Activated naive CD8-positive, alpha-beta T cell treated with anti-CD3 and anti-CD28 coated beads for 36 hours (primary cell): ENCODE measurements at places on chromosomes 5 and 9. TPM values are rescaled to one million over a fixed set of nuclear protein-coding genes. Genes with fewer than 3 reads are reported as not detected.

- no peak for DNase-seq
- H3K36me3 ChIP-seq = peaks cover 24% of the 10 kb centered on the region
- peaks cover 4% of the 10 kb centered on the region for H3K4me1 ChIP-seq
- H3K4me3 ChIP-seq = no peak overlapping the region
Measured at GRCh38 chr5:150394131-150394530, 18.6 kb downstream of the CD74 start.

- H3K4me1 ChIP-seq = no peaks in the 10 kb centered on the region
- no peak for DNase-seq
- H3K27me3 ChIP-seq = no peaks in the 10 kb centered on the region
Measured at GRCh38 chr5:83000428-83000827, 76.8 kb downstream of the TMEM167A start.

DNA sequence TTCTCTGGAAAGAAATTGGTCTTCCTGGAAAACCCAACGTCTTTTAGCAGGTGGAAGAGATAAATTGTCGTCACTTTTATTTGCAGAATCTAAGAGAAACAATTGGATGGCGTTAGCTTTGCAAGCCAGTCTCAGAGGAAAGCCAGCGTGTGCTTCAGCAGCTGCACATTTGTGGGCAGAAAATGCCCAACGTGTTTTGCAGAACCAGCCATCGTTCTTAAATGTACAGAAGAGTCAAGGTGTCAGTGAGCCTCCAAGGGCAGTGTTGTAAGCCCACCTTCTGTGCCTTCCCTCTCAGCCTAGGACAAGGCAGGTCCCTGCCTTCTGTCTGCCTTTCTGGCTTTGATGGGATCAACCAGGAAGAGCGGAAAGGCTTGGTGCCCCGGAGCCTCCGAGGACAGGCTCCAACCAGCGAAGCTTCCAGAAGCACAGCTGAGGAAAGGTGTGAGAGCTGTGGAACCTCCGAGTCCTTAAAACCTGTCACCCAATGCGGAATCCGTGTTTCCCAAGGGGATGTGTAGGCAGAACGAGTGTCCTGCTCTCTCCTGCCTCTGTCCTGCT is 116.0 kb upstream of the IRX2 start:
- H3K27me3 ChIP-seq = no peaks in the 10 kb centered on the region
- no peaks in the 10 kb centered on the region for H3K4me1 ChIP-seq
- no peaks in the 10 kb centered on the region for H3K36me3 ChIP-seq
- no peak overlapping the region for H3K4me3 ChIP-seq

- no peak for DNase-seq
- peaks cover 56% of the 10 kb centered on the region for H3K36me3 ChIP-seq
- peaks cover 48% of the 10 kb centered on the region for H3K4me1 ChIP-seq
- H3K4me3 ChIP-seq = no peak overlapping the region
- H3K27ac ChIP-seq = no peak overlapping the region
Measured at GRCh38 chr5:32600054-32600622, 14.8 kb downstream of the SUB1 start.

DNA sequence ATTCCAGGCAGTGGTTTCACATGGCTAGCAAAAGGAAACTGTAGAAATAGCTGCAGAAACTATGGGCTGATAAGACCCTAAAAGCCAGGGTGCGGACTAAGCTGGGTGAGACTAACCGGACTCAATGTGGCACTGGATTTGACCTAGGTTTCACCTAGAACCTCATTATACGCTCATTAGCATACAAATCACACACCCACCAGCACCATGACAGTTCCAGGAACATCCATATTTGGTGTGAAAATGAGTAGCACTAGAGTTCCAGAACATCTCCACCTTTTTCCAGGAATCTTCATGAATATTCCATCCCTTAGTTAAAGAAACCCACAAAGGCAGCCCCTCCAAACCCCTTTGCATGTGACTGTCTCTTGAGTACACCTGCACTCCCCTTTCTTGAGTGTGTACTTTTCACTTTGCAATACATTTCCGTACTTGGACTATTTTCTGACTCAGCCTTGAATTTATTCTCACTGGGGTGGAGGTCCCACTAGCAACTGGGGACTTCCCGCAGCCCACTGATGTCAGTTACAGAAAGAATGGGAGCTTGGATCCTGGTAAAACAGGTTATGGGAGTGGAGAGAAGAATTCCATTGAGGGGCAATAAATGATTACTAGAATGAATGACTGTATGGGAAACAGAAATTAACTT is 58.0 kb upstream of the SPATA31C2 start:
- peaks cover 8% of the 10 kb centered on the region for H3K4me1 ChIP-seq
- no peak for DNase-seq
- H3K36me3 ChIP-seq = no peaks in the 10 kb centered on the region
- H3K4me3 ChIP-seq = no peak overlapping the region
- H3K27ac ChIP-seq = no peak overlapping the region

DNA sequence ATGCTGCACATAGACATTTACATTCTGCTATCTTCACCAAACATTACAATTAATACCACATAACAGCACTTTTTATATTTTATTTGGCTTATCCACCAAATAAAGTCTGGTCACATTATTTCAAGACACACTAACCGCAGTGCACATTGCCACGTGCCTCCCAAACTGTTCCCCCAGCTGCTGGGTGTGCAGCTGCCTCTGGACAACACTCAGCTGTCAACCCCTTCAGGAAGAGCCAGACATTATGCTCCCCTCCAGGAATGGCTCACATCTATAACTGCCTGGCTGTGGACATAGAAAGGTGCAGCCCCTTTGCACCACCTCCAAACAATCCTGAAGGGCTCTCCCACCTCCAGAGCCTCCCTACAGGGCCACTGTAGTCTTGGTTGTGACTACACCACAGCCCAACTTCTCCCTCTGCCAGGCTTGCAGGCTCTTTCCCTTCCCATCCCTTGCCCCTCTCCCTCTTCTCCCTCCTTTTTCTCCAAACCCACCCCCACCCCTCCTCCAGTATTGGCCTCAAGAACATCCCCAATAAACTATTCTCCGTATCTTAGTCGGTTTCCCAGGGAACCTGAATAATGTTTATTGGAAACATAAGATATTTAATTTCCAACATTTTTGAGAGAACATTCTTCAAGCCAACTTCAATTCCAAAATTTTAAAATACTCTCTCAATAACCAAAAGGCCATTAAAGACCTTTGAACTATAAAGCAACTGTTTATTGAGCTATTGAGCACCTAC is 372.3 kb downstream of the CTNND2 start:
- H3K4me1 ChIP-seq = no peaks in the 10 kb centered on the region
- no peaks in the 10 kb centered on the region for H3K27me3 ChIP-seq
- H3K4me3 ChIP-seq = no peak overlapping the region
- no peak overlapping the region for H3K27ac ChIP-seq
- no peak for DNase-seq

GRCh38 chr5:149605998-149606724 is 24.9 kb downstream of the ARHGEF37 start:
- H3K36me3 ChIP-seq = no peaks in the 10 kb centered on the region
- H3K27me3 ChIP-seq = no peaks in the 10 kb centered on the region
- no peak for DNase-seq
- H3K27ac ChIP-seq = no peak overlapping the region
- peaks cover 5% of the 10 kb centered on the region for H3K4me1 ChIP-seq

- H3K27ac ChIP-seq = peak overlapping the region; percentile 94
- DNase-seq = no peak
- peaks cover 91% of the 10 kb centered on the region for H3K4me1 ChIP-seq
- no peaks in the 10 kb centered on the region for H3K27me3 ChIP-seq
Measured at GRCh38 chr5:39178171-39178570, 41.2 kb downstream of the FYB1 start.

- H3K4me3 ChIP-seq = no peak overlapping the region
- peaks cover 4% of the 10 kb centered on the region for H3K27me3 ChIP-seq
- DNase-seq = no peak
- H3K4me1 ChIP-seq = peaks cover 1% of the 10 kb centered on the region
- H3K36me3 ChIP-seq = no peaks in the 10 kb centered on the region
Measured at GRCh38 chr5:149429839-149430721, 51.0 kb upstream of the IL17B start.

GRCh38 chr5:180090098-180090768 is 18.7 kb upstream of the RNF130 start:
- H3K4me1 ChIP-seq = peaks cover 22% of the 10 kb centered on the region
- peak; percentile 88 for DNase-seq
- H3K4me3 ChIP-seq = peak overlapping the region; percentile 82

DNA sequence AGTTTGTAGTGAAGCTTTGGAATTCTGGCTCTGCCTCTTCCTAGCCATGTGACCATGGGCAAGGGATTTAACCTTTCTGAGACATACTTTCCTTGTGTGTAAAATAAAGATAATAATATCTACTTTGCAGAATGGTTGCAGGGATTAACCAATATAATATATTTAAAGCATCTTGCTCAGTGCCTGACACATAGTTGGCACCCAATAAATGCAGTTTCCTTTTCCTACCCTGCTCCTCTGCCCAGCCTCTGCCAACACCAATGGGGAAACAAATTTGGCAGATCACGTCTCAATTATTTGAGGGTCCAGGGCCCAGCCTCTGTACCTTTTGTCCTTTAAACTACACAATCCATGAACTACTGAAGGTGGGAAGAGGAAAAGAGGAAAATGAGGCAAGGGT is 91.1 kb downstream of the NRG2 start:
- DNase-seq = no peak
- no peak overlapping the region for H3K4me3 ChIP-seq
- peaks cover 19% of the 10 kb centered on the region for H3K27me3 ChIP-seq
- H3K4me1 ChIP-seq = no peaks in the 10 kb centered on the region
- no peaks in the 10 kb centered on the region for H3K36me3 ChIP-seq

DNA sequence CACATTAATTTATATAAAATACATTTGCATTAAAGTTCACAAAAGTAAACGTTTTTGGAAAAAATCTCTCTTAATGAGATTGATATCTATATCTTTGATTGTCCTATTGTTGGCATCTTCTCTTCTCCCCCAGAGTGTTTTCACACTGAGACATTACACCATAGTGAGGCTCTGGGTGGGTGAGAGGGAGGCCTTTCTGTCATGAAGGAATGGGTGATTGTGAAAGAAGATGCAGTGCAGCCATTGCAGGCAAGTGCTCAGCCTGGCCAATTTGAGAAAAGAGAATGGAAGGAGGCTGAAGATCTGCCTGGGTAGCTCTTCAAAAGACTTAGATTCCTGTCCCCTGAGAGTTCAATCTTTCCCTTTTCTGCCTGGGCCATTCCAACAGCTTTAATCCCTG is 140.8 kb downstream of the SLC12A2 start:
- H3K4me3 ChIP-seq = no peak overlapping the region
- no peak for DNase-seq
- no peak overlapping the region for H3K27ac ChIP-seq

GRCh38 chr9:134163371-134164196 is 780 bp downstream of the RNU6ATAC start:
- peak overlapping the region; percentile 34 for H3K27ac ChIP-seq
- no peaks in the 10 kb centered on the region for H3K27me3 ChIP-seq
- no peak overlapping the region for H3K4me3 ChIP-seq
- DNase-seq = peak; percentile 75
- peaks cover 4% of the 10 kb centered on the region for H3K36me3 ChIP-seq

GRCh38 chr5:56686337-56687195 is 128.8 kb upstream of the MAP3K1 start:
- H3K4me3 ChIP-seq = no peak overlapping the region
- peaks cover 3% of the 10 kb centered on the region for H3K36me3 ChIP-seq
- H3K27me3 ChIP-seq = no peaks in the 10 kb centered on the region
- no peak overlapping the region for H3K27ac ChIP-seq
- DNase-seq = no peak

DNA sequence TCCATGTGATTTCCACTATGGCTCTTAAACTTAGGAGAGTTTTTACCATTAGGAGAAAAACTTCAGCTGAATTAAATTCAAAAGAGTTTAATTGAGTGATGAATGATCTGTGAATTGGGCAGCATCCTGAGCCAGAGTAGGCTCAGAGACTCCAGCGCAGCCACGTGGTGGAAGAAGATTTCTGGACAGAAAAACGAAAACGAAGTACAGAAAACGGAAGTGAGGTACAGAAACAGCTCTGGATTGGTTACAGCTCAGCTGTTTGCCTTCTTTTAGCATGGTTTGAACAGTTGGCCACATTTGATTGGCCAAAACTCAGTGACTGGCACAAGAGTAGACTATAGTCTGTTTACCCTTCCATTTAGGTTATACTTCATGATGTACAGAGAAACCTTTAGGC is 69.2 kb upstream of the PLPP1 start:
- no peaks in the 10 kb centered on the region for H3K27me3 ChIP-seq
- peaks cover 31% of the 10 kb centered on the region for H3K4me1 ChIP-seq
- no peak for DNase-seq
- no peaks in the 10 kb centered on the region for H3K36me3 ChIP-seq

GRCh38 chr9:95834281-95834907 is 41.1 kb upstream of the ERCC6L2 start:
- H3K4me3 ChIP-seq = no peak overlapping the region
- no peak for DNase-seq
- H3K27ac ChIP-seq = no peak overlapping the region
- H3K4me1 ChIP-seq = peaks cover 15% of the 10 kb centered on the region

DNA sequence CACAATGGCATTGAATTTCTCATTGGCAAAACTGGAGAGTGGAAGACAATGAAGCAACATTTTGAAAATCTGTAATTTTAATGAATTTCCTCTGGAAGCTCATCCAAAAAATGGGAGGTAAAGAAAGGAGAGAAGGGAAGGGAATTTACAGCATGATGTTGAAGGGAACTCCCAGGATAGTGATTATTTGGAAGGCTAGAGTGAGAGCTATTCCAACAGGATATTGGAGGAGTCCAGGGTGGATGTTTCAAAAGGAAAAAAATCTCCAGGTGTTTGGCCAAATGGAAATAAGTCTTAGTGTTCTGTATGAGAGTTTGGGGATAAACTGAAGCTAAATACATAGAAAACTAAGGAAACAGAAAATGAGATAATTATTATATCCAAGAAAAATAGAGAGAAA is 106.2 kb downstream of the IZUMO3 start:
- H3K36me3 ChIP-seq = no peaks in the 10 kb centered on the region
- no peak overlapping the region for H3K4me3 ChIP-seq
- DNase-seq = no peak
- no peaks in the 10 kb centered on the region for H3K27me3 ChIP-seq

DNA sequence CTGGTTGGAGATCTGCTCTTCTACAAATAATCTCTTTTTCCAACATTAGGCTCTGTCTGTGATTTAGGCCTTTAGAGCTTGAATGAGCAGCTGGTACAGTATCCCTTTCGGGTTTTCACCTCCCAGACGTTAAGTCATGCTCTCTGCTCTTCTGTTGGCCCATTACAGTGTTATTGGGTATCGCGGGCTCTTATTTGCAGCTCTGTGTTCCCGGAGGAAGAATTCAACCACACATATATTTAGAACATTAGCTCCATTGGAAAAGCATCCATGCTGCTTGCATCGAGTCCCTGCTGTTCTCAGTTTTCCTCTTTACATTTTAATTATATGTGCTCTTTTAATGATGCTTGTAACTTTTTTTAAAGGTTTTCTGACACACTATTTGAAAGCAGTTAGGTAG is 278.0 kb upstream of the ADCY2 start:
- no peak overlapping the region for H3K4me3 ChIP-seq
- H3K27ac ChIP-seq = no peak overlapping the region
- H3K36me3 ChIP-seq = no peaks in the 10 kb centered on the region
- H3K4me1 ChIP-seq = no peaks in the 10 kb centered on the region

Gene GPR151
- not detected for total RNA-seq

Gene CBY3
- total RNA-seq = 1.1 TPM

Gene SPINK6
- not detected for total RNA-seq

Gene PRDM9
- total RNA-seq = not detected

Gene NEURL1B
- total RNA-seq = 0.10 TPM
